ENCODE measurements at places on chromosomes 2 and 18. TPM values are rescaled to one million over a fixed set of nuclear protein-coding genes. Genes with fewer than 3 reads are reported as not detected.

CD8B gene
- not detected for total RNA-seq

SCYGR4 gene
- not detected for total RNA-seq

- DNase-seq: no peak
Measured at GRCh38 chr2:45595721-45596435, 15.2 kb downstream of the SRBD1 start.

DNA sequence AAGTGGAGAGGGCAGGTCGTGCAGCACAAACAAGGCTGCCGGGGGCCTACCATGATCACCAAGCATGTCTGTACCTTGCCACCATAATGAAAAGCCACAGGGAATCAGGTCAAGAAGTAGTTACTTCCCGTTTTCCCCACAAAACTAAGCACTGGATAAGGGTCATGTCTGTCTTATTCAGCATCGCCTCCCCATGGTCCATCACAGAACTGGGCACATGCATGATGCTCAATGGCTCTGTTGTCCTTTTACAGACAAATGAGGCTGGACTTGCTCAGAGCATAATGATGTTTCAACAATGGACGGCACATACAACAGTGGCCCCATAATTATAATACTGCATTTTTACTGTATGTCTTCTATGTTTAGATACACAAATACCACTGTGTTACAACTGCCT is 27.5 kb downstream of the REEP1 start:
- DNase-seq: no peak

DNA sequence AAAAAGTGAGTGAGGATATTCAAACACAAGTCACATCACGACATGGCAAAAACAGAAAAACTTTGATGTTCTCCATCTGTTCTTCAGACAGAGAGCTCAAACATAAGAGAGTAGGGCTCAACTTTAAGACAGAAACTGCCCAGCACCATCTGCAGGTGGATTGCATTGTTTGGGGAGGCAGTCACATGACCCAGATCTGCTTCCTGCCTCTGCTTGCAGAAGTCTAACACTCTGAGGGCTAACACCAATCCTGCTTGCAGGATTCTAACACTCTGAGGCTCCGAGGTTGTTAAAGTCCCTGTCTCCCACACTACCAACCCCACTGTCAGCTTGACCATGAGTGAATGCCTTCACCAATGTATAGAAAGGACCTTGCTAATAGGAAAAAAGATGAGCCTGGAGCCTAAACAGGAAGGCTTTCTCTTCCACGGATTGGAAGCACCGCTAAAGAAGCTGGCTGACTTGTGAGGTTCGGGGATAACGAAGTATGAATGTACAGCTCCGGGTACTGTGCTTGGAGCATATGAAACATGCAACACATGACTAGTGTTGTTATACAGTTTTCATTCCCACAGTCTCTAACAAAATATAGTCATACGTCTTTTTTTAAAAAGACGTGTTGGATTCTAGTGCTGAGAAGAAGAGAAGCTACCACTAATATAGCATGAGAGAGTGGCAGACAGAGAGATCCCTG is 176.6 kb upstream of the CREB1 start:
- no peak for DNase-seq

DNA sequence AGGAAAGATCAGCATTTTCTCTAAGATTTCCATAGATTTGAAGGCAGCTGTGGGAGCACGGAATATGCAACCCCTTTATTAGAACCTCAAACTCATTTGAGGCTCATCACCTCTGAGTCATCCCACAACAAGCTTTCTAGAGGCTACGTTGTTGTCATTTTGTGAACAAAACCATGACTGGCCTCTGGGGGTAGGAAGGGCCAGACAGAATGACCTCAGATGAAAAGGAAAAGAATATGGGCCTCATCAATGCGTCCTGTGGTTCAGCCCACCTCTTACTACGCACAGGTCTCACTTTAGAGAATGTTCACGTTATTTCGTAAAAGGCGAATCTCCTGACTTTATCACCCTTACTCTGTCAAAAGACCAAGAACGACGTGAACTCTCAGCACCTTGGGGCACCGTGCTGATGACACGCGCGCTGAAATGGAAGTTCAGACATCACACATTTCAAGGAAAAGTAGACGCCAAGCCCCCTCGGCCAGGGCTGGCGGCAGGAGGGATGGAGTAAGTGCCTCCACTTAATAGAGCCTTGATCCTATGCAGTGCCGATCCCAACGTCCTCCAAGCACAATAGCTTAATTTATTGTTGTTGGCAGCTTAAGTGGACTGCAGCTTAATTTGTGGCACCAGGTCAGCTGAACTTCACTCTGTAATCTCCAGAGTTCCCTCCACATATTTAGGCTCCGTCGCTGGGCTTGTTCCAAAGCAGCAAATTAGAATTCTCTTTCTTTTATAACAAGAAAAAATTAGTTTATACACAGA is 208.3 kb downstream of the EIPR1 start:
- no peak for DNase-seq

Data from Calu3 (cell line).